ENCODE measurements at places on chromosomes 13 and 19.

DNA sequence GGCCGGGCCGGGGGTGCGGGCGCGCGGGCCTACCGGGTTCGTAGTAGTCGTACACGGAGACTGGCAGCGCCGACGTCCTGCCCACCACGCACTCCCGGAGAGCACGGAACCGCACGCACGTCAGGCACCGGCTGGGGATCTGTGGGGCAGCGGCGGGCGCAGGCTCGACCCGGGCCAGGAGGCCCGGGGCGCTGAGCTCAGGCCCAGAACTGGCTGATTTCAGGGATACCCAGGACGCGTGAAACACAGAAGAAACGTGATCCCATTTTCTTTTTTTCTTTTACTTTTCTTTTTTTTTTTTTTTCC lies 9.0 kb downstream of the F2RL3 start:
- no peak for DNase-seq

DNA sequence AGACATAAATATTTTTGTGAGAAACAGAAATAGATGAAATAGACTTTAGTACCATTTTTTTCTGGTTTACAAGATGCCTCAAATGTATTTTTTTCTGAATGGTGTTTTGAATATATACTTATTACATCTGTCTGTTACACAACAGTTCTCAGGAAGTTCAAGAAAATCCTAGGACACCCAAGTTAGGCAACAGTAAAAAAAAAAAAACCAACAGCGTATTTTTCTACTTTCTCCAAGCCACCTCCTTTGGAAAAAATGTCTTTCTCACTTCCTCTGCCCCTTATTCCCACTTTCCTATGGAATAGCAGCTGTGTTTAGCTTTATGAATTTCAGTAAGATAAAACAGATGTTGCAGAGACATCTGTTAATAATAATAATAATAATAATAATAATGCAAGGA lies 489.6 kb upstream of the KLF12 start:
- DNase-seq: no peak

DNA sequence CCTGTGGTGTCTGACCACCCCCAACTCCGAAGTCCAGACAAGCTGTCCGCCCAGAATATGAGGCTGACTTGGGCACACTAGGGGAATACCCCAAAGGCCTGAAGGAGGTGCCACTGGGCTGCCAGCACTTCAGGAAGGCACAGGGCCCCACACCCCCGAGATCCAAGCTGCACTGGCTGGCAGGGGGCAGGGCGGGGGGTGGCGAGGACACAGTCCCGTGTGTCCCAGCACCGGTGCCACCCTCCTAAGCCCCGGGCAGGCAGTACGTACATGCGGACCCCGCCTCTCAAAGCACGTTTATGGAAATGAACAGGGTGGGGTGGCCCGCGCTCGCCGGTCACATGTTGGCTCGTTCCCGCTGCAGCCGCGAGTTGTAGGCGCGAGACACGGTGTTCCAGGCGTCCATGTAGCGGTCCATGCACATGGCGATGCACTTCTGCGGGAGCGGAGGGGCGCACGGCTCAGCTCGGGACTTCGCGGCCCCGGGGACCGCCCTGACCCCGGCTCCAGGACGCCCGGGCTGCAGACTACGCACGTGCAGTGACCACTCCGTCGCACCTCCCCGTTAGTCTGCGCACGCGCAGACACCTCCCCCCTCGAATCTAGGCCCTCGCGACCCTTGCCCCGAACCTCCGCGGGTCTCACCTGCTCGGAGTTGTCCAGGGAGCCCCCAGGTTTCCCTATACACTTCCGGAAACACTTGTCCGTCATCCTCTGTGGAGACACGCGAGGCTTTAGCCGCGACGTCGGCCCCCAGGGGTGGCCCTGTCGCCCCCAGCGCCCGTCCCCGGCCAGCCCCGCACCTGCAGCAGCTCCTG lies 566 bp downstream of the TIMM13 start:
- DNase-seq: no peak

DNA sequence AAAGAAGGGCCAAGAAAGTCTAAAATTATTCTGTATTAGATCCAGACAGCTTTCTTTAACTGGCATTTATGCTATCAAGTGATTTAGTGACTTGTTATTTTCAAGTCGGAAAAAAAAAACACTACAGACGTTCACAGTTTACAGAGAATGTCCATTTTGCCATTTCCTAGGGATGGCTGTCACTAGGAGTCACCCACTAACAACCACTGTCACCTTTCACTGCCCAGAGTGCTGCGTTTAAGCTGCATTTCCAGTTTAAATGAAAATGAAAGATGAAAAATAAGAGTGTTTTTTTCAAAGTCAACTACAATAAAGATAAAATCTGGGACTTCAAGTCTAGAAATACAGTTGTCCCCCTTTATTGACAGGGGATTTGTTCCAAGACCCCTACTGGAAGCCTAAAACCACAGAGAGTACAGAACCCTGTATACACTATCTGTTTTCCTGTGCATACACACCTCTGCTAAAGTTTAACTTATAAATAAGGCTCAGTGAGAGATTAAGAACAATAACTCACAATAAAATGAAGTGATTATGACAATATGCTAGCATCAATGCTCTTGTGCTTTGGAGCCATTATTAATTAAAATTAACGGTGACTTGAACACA lies 112.5 kb downstream of the SACS start:
- no peak for DNase-seq

DNA sequence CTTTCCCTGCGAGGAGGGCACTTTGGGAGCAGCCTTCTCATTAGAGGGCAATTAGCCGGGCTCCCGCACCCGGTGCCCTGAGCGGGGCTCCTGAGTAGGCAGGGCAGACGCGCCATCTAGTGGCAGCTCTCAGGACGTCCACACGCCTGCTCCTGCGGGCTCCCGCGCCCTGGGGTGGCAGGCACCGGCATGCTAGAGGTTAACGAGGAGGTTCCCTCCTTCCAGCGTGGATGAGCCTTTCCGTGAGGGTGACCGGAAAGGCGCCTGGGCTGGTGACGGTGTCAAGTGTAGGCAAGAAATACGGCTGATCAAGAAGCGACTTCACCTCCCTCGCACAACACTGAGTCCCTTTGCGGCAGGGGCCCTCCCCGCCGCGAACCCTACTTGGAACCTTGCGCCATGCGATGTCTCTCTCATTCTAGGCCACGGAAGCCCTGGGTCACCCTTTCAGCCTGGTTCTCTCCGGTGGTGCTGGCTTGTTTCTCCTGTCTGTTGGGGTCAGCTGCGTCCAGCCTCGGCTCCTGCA lies 67.7 kb downstream of the ALOX5AP start:
- peak; percentile 71 for DNase-seq

- DNase-seq: no peak
Observed at GRCh38 chr19:40141551-40141950, 49.7 kb upstream of the MAP3K10 start.

Measured in activated CD8-positive, alpha-beta memory T cell treated with anti-CD3 and anti-CD28 coated beads for 1 hour (primary cell).